CD4-positive, CD25-positive, alpha-beta regulatory T cell (primary cell): ENCODE measurements at places on chromosomes 11 and 22. TPM values are rescaled to one million over a fixed set of nuclear protein-coding genes. Genes with fewer than 3 reads are reported as not detected.

GRCh38 chr22:50653256-50653655, 19.4 kb upstream of the SHANK3 start:
- no peak for DNase-seq

GRCh38 chr11:98029832-98030231, 990.9 kb upstream of the CNTN5 start:
- DNase-seq: no peak

The ZBED5 gene
- total RNA-seq: 62.6 TPM

DNA sequence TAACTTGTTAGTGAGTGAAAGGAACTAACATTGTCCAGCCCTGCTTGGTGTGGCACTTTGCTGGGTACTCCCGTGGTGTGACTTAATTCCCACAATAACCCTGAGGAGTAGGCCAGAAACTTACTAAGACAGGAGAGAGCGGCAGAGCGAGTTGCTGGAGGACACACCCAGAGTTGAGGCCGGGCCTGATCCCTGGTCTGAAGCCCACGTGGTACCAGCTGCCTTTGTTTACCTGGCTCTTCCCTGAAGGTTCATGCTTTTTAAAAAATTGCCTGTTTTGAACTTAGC, 594 bp downstream of the MPST start:
- no peak for DNase-seq

GRCh38 chr22:40684728-40685127, 5.4 kb downstream of the MCHR1 start:
- no peak for DNase-seq

The CD82 gene
- 132 TPM for total RNA-seq

The PRODH gene
- not detected for total RNA-seq

- DNase-seq: no peak
Observed at GRCh38 chr11:34997952-34998528, 81.6 kb downstream of the PDHX start.

The ENTHD1 gene
- total RNA-seq: not detected

GRCh38 chr11:96132437-96132836, 208.5 kb upstream of the MTMR2 start:
- no peak for DNase-seq

DNA sequence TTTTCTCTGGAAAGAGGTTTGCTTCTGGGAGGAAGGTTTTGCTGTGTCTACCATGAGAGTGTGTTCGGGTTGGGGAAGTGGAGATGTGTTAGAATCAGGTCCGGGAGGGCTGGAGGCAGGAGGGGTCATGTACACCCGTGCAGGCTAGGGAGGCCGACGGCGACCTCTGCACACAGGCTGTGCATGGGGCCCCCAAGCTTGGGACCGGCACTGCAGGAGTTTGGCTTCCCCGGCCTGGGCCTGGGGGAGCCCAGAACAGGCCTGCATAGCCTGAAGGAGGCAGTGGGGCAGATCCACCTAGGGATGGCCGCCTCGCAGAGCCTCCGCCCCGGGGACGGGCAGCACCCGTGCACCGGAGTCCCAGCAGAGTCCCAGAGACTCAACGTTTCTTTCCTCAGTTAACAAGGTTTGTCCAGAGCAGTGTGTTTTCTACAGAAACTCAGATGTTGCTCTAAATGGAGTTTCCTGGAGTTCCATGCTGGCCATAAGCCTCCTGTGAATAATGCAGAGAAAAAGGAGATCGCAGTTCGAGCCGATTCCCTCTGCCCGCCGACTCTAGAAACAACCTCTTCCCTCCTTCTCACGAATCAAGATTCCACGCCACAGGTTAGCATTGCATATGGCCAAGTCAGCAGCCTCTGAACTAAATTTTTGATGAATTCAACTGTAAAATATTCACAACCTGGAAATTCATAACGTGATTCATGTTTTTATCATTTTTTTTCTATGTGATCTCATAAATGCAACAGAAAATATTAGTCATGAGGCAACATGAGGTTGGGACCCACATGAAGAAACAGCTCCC, 427.3 kb downstream of the BRD1 start:
- no peak for DNase-seq

The EFCAB6 gene
- total RNA-seq: not detected

The ACRV1 gene
- not detected for total RNA-seq

DNA sequence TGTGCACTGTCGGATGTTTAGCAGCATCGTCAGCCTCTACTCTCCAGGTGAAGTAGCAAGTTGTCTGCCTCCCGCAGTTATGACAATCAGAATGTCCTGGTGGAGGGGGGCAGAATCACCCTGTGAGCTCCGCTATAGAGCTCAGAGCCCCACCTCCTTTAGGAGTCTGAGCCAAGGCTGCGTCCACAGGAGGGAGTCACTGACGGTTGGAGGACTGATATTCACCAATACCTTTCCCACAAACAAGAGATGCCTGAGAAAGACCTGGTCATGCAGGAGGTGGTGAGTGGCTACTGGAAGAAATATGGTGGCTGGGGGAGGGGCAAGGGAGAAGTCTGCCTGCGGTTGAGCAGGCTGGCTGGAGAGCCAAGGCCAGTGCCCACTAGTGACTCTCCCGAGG, 41.7 kb upstream of the ADA2 start:
- DNase-seq: no peak

DNA sequence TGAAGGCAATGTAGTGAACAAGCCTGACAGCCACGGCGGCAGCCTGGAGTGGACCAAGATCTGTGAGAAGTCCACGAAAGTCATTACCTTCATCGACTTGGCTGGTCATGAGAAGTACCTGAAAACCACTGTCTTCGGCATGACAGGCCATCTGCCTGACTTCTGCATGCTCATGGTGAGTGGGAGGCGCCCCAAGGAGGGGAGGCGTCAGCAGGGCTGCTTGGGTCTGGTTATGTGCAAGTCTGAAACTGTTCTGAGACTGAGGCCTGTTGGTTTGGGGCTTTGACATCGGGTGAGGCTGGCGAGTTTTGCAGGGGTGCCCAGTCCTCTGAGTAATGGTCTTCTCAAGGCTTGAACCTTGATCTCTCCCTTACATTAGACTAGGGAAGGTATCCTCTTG, 11.1 kb downstream of the GTPBP1 start:
- no peak for DNase-seq

The SLC17A6 gene
- total RNA-seq: not detected

- no peak for DNase-seq
Observed at GRCh38 chr22:41365425-41365824, 16.3 kb upstream of the TEF start.

GRCh38 chr11:15075162-15075526, 1.8 kb downstream of the CALCB start:
- DNase-seq: no peak

DNA sequence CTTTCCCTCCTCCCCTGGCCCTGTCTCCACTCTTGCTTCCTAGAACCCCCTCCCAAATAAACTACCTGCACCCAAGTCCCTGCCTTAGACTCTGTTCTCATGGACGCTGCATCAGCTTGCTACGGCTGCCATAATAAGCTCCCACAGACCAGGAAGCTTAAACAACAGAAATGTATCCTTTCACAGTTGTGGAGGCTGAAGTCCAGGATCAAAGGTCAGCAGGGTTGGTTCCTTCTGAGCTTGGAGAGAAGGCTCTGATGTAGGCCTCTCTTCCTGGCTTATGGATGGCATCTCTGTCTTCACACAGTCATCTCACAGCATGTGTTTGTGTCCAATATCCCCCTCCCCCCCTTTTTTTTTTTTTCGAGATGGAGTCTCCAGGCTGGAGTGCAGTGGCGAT, 23.4 kb downstream of the CBX7 start:
- DNase-seq: no peak

DNA sequence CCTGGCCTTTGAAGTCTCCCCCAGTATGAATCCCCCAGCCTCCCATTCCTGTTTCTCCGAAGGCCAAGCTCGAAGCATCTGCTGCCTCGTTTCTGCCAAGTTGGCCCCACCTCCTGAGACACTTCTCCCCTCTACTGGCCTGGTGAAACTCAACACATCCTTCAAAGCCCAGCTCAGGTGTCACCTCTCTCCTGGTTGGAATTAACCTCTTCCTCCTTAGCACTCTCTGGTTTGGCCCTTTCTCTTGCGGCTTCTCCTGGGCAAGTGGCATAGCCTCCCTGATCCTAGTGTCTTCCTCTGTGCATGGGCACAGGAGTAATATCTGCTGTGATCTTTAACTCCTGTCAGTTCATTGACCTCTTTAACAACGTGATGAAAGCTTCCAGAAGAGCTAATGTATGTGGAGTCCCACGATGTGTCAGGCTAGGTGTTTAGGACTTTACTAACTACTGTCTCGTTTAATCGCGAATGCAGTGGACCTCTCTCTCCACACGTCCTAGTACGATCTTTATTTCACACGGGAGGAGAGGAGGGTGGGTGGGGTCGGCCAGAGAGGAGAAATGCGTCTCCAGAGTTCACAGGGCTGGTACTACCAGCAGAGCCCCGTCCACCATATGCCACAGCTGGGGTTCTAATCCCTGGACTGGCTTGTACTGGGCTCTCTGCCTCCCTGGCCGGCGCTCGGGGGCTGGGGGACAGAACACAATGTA, 826 bp upstream of the PTPRJ start:
- DNase-seq: no peak

GRCh38 chr11:120404495-120404894, 68.3 kb downstream of the ARHGEF12 start:
- no peak for DNase-seq

The CASP1 gene
- 67.5 TPM for total RNA-seq

- no peak for DNase-seq
Observed at GRCh38 chr11:9277176-9277575, 12.0 kb upstream of the DENND5A start.

GRCh38 chr22:49271831-49272230, 555.8 kb downstream of the BRD1 start:
- DNase-seq: no peak

The POTEH gene
- not detected for total RNA-seq

DNA sequence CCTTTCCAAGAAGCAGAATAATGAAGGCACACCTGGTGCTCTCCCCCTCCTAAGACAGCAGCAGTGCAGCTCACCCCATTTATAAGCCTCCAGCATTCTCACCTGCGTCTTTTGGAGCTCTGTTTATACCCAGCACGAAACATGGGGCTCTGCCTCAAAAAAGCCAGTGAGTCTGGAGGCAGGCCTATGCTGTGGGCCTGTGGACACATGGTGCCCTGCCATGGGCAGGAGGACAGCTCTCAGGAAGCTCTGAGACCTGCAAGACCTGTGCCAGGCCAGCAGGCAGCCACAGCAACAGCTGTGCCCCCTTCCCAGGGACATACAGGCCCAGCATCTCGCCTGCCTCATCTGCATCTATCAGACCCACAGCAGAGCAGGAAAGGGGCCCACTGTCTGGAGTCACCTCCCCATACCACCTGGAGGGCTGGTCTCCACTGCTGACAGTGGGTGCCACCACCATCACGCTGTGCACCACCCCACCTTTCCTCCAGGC, 64.2 kb downstream of the DGCR2 start:
- DNase-seq: no peak

The GGT1 gene
- 23.4 TPM for total RNA-seq

- no peak for DNase-seq
Observed at GRCh38 chr11:32427935-32428664, 7.2 kb downstream of the WT1 start.

GRCh38 chr11:61580271-61580888, 496 bp downstream of the SYT7 start:
- DNase-seq: no peak

DNA sequence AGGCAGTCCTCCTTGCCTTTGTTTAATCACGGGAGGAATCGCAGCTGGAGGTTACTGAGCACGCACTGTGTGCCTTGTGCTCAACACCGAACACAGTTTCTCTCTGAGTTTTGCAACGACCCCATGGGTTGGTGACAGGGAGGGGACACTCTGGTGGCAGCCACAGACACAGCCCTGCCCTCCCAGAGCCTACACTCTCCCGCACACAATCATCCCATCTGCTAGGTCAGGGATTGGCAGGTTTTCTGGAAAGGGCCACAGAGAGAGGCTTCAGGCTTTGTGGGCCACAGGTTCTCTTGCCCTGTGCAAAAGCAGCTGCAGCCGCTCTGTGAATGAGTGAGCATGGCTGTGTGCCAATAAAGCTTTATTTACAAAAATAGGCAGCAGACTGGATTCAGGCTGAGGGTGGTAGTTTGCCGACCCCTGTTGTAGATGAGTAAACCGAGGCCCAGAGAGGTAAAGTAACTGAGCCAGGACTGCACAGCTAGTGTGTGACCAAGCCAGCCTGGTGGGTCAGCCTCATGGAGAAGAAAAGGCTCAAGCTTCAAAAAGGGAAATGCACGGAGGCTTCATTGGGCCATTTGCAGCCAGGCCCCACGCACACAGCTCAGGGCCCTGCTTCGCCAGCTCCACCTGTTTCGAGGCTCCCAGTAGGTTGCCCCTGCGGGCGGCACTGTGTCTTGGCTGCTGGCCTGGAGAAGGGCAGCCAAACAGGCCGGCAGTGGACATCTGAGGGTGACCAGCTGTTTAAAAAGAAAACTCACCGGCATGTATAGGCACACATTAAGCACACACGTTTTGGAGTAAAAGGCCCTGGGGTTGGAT, 16.3 kb downstream of the LTO1 start:
- no peak for DNase-seq
